Right cardiac atrium (tissue), 5 donors: ENCODE measurements at places on chromosomes 1 and 21. TPM values are rescaled to one million over a fixed set of nuclear protein-coding genes. Genes with fewer than 3 reads are reported as not detected.

MAGOH gene
- polyA plus RNA-seq, result 59.4 TPM

NDUFS5 gene
- polyA plus RNA-seq, result 2,285 TPM

GRCh38 chr1:239288820-239289554, 97.4 kb upstream of the CHRM3 start:
- DNase-seq, result no peak

DNA sequence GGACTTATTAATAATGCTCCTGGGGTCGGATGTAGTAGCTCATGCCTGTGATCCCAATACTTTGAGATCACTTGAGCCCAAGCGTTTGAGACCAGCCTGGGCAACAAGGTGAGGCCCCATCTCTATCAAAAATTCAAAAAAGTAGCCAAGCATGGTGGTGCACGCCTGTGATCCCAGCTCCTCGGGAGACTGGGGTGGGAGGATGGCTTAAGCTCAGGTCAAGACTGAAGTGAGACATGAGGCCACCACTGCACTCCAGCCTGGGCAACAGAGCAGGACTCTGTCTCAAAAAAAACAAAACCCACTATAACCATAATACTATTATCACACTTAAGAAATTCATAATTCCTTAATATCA, 1.6 kb upstream of the DEGS1 start:
- DNase-seq, result no peak
